ENCODE measurements at places on chromosomes 2 and 18.

- DNase-seq, result no peak
Measured at GRCh38 chr18:10050956-10051355, 137.1 kb downstream of the VAPA start.

DNA sequence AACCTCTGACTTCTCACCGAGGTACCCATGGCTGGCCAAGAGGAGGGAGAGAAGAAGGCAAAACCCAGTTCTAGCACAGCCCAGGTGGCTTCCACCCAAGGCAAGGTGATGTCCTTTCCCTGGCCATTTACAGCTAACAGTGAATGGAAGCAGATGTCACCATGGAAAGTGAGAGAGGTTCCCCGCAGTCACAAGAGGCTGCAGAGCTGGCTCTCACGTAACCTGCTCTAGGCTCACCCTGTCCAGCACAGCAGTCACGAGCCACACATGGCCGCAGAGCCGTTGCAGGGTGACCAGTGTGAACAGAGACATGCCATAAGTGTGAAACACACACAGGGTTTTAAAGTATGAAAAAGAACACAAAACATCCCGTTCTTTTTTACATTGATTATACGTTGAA is 169.4 kb downstream of the TNS1 start:
- DNase-seq, result no peak

DNA sequence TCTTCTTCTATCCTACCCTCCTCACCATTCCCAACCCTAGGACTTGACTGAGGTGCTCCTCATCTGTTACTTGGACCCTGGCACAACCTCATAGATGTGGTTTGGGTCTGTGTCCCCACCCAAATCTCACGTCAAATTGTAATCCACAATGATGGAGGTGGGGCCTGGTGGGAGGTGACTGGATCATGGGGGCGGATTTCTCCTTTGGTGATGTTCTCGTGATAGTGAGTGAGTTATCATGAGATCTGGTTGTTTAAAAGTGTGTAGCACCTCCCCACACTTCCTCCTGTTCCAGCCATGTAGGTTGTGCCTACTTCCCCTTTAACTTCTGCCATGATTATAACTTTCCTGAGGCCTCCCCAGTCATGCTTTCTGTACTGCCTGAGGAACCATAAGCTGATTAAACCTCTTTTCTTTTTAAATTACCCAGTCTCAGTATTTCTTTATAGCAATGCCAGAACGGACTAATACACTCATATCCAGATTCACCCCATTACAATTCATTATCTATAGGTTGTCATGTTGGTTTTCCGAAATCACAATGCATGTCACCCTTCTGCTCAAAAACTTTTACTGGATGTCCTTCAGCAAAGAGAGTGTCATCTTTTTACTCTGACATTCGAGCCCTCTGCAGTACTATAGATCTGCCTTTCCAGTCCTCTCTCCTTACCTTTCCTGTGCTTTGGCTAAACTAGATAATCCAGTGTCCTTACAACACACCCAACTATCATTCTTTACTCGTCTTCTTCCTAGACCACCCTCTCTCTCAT is 45.7 kb downstream of the APOB start:
- DNase-seq, result no peak

GRCh38 chr2:189465076-189465475 is 23.8 kb downstream of the WDR75 start:
- no peak for DNase-seq

- DNase-seq, result no peak
Measured at GRCh38 chr2:217947383-217948350, 55.1 kb downstream of the TNS1 start.

- no peak for DNase-seq
Measured at GRCh38 chr18:34583895-34584294, 126.2 kb upstream of the DTNA start.

GRCh38 chr2:177335917-177336450 is 56.6 kb upstream of the AGPS start:
- no peak for DNase-seq

GRCh38 chr2:12501469-12502158 is 215.1 kb upstream of the TRIB2 start:
- no peak for DNase-seq

- no peak for DNase-seq
Measured at GRCh38 chr2:198695879-198696278, 761.9 kb downstream of the SATB2 start.

DNA sequence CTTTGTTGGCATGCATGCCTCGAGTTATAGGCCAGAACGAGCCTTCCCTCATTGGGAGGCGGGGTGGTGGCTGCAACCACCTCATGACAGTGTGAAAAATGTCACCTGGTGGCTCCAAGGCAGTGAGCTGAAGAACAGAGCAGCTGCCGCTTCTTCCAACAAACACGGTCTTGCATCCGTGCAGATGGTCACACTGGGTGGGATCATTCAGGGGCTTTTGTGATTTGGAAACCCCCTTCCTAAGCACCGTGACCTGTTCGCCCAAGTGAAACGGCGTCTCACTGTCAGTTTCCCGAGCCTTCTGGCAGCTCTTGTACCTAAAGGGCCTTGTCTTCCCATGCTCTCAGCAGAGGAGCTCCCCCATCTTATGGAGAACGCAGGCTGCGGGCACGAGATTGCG is 159.7 kb downstream of the NAPG start:
- no peak for DNase-seq

DNA sequence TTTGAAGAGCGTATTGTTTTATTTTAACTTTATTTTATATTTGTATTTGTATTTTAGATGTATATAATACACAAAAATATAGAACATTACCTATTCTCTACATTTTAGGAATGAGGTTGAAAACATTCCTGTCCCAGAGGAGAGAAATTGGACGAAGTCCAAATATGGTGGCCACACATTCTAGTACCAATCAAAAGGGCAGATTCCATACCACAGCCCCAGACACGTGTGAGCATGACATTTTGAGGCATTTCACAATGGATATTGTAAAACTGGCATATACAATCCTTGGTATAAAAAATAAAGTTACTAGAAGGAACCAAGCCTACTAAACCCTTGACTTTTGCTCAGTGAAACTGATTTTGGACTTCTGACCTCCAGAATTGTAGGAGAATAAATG is 50.6 kb downstream of the C2orf76 start:
- DNase-seq, result no peak

- DNase-seq, result no peak
Measured at GRCh38 chr2:102660574-102660973, 41.2 kb downstream of the SLC9A2 start.

DNA sequence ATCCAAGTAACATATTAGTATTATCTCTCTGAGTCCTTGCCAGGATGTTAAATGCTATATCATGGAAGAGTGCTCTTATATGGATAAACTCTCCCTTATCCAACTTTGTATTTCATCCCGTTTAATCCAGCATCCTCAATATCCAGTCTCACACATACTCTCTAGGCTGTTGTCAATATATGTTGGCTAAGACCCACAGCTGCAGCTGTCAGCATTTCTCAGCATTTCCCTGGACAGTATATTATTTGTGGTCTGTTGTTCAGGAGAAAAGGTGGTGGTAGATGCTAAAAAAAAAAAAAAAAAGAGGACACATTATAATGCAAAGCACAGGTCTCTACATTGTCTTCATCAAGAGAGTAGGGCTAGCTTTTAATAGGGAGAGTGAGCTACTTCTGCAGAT is 1368.0 kb upstream of the ZEB2 start:
- no peak for DNase-seq

GRCh38 chr18:9739516-9739915 is 31.4 kb downstream of the RAB31 start:
- DNase-seq, result no peak

DNA sequence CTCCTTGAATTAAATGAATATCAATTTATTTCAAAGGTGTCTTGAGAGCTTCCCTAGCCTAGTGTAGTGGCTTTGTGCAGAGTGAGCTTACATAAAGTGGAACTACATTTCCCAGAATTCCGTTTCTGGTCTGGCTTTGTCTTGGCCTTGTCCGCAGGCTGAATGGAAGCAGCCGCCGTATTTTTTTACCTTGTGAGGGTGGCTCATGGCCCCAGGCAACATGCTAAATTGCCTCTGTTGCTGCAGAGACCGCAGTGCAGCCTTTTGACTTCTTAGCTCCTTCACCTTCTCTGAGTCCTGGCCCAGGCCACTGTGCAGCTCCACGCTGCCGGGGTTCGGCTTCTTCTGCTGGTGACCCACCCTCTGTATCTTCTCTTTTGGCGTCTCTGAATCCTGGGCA is 114.8 kb upstream of the SLC38A11 start:
- no peak for DNase-seq

- DNase-seq, result no peak
Measured at GRCh38 chr18:8261651-8262091, 347.6 kb upstream of the RAB12 start.

DNA sequence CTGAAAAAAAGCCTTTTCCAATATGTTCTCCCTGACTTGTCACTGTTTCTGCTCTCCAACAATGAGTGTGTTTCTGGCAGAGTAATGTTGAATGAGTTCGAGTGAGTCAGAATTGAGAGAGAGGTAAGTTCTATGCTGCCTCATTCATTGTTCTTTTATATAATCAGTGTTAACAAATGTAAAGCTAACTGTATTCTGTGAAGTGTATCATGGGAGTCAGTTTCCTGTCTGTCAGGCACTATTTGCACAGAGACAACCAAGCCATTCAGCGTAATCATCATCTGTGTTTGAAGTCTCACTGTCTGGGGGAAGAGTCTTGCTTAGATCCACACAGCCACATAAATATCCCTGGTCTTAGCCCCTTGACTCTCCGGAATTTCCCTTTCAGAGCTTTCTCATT is 22.0 kb upstream of the UPP2 start:
- no peak for DNase-seq

DNA sequence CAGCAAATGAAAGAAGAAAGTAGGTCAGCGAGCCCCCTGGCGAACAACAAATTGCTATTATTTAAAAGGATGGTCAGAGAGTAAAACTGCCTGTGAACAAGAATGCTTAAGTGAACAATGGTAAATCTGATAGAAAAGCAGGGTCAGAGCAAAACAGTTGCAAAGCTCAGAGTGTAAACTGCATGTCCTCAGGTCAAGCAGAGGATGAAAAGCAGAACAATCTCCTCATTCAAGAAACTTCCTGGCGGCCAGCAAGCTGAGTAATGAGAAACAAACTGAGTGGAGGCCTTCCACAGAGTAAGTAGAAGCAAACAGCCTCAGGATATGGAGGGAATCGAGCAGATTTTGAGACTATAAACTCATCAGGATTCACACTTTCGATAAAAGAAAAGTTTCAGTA is 117.9 kb downstream of the PPP1R1C start:
- no peak for DNase-seq

- no peak for DNase-seq
Measured at GRCh38 chr18:33159151-33159550, 281.4 kb downstream of the CCDC178 start.

DNA sequence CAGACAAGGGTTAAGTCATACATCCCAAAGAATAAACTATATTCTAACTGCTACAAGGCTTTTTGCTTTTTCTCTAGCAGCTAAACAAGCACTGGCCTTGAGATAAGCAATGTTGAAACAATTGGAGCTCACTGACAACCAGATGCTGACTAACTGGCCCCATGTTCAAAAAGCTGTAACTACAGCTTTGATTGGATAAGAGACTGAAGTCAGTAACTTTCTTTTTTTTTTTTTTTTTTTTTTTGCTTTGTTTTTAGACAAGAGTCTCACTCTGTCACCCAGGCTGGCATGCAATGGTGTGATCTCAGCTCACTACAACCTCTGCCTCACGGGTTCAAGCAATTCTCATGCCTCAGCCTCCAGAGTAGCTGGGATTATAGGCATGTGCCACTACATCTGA is 45.4 kb upstream of the TMEM163 start:
- no peak for DNase-seq

GRCh38 chr2:105576050-105576439 is 168.7 kb upstream of the NCK2 start:
- no peak for DNase-seq

- DNase-seq, result no peak
Measured at GRCh38 chr2:200435379-200435778, 74.5 kb downstream of the KCTD18 start.

- no peak for DNase-seq
Measured at GRCh38 chr2:20128506-20129330, 77.3 kb upstream of the LAPTM4A start.

DNA sequence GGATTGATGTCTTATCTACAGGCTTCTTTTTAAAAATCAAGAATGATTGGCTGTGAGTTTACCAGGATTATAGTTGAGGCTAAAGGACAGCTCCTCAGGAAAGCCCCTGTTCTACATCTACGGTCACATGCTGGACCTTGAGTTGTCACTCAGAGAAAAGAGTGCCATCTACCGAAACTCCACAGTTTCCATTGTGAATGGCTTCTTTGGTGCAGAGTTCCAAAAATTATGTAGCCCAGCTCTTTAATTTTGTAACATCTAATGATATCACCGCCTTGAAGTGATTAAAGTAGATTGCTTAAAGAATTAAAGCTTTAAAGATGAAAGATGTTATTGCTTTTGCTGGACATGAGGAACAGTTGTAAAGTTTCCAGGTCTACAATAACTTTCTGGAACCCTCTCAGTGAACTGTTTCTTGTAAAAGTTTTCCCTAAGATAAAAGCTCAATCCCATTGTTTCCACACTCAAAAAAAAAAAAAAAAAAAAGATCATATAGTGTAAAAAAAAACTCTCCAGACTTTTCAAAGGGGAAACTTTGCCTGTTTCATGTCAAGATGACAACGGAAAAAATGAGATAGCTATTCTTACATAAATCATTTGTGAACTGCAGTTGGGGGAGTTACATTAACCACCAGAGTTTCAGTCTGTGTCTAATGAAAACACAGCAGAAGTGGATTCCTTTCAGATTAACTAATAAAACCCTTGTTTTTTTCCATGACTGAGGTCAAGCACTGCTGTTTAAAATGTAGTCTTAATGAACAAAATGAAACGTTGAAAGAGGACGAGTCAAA is 4.3 kb downstream of the COL3A1 start:
- no peak for DNase-seq

- DNase-seq, result no peak
Measured at GRCh38 chr18:50744253-50744652, 75.6 kb downstream of the MRO start.

DNA sequence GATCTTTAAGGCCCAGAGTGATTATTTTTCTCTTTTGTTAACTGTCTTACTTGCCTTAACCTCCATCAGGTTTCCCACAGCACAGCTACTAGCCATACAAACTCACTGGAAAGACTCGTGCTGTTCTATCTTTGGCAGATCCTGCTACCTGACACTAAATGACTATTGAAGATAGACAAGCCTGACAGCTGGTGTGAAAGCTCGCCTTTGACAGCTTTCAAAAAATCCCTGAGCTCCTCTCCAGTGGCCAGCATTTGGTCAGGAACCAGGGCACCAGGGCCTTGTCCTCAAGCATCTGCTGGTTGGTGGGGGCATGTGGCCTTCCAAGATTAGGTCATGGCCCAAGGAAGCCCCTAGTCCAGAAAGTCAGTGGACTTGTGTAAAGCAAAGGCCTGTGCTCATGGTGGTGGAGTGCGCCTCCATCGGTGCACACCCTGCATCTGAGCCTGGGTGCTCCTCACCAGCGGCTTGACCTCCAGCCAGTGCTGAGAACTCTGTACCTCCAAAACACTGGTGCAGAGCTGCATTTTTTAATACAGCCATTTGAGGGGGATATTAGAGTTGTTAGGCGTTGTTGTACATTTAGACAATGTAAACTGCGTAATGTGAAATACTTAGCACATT is 158.5 kb downstream of the NCK2 start:
- no peak for DNase-seq

Data from NCI-H2081 treated with DMSO at 0.1 percent for 48 hours (cell line).